NCI-H187 treated with DMSO at 0.1 percent for 48 hours (cell line): ENCODE measurements at places on chromosomes 12 and 14.
A peak's percentile ranks its signal among the peaks of the same experiment; 100 is the strongest.

DNA sequence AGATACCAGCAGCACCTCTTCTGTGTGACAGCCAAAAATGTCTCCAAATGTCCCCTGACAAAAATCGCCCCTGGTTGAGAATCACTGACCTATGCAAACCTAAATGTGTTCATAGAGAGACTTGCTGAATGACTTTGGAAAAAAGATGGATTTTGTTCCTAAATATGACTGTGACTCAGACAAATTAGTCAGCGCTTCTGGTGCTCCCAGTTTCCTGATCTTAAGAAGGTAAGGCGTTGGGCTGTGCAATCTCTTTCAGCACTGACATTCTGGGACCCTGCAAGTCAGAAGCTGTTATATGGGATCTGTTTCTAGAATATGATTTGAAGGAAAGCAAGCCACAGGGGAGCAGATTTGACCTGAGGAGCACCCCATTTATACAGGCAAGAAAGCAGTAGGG is 90.6 kb upstream of the PWP1 start:
- no peak for DNase-seq

DNA sequence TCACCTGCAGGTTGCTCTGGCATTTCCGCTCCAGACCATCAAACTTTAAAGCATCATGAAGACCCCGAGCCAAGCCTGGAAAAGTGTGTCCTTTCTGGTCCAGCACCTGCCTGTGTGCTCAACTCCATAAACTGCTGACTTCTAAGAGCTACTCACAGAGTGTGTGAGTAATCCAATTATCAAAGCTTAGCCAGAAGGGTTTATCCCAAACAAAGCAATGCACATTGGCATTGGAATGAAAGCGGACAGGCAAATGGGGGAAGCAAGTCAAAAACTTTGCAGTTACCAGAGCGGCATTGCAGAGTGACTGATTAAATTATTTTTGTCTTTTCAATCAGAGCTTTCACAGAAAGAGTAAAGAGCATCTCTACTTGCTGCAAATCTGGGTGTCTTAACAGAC is 1262.4 kb upstream of the SEL1L start:
- DNase-seq = no peak

DNA sequence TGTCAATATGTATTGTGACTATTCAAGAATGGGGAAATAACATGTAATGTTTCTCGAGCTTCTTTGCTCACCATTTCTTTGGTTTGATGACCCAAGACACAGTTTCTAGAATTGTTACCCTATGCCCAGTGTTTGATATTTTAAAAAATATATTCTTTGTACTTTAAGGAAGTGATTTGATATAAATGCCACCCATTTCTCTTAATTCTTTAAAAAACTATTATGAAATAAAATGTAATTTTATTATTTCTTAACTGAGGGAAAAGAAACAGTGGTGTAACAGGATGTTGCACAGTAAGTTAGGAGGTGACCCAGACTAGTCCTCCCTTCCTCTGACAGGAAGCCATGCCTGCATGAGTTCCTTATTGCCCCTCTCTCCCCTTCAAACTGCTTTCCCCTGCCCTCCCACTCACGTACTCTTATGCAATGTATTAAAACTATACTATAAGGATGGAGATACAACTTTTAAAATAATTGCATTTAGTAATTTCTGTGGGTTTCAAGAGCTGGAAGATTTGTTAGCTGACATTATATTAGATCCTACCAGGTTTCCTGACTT is 279.4 kb downstream of the TMTC2 start:
- no peak for DNase-seq

DNA sequence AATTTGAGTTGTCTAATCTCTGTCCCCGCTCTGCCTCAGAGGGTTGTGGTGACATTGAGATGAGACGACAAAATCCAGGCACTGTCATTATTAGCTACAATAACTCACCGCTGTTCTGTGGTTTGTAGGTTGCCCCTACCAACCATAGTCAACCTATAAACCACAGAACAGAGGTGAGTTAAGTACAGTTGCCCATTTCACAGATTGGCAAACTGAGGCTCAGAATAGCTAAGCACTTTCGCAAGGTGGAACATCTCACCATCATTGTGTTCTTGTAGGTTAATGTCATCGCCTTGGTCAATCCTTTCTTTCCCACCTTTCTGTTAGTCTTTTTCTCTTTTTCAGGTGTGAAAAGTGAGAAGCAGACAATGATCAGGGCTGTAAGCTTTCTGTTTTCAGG is 63.4 kb upstream of the LHX5 start:
- DNase-seq = no peak

DNA sequence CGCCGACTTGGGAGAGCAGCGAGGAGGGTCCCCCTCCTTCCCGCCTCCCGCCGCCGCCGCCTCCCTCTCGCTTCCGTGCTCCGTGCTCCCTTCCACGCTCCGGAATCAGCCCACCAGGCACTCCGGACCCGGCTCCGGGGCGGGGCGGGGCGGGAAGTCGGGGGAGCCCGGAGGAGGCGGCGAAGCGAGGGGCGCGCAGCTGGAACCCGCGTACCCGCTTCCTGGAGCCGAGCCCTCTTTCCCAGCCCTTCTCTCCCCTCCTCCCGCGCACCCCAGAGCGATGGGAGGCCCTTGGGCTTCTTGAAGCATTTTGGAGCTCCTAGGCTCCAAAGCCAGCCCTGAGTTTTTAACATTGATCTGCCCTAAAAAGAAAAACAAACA is at the start of gene SYNDIG1L:
Gene SYNDIG1L, minus strand, starts transcription at position 9 of the 381 bp plus-strand sequence. CDS start 16,466 bp downstream, outside the sequence.
- no peak for DNase-seq

DNA sequence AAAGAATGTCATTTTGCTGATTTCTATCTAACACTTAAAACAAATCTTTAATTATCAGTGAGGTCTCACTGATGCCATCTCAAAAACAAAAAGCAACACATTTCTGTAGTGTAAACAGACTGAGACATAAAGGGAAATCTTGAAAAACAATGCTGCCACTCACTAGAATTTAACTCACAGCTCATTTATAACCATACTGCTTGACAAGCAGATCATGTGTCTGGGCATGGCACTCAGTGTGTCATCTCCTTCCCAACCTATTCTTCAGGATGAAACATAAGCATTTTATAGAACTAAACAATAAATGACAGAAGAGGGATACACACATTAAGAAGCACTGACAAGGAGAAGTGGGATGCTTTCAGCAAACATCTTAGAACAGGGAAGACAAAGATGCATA is 22.4 kb downstream of the ATF7 start:
- DNase-seq = no peak

GRCh38 chr12:19926266-19926665 is 442.1 kb upstream of the PDE3A start:
- no peak for DNase-seq

DNA sequence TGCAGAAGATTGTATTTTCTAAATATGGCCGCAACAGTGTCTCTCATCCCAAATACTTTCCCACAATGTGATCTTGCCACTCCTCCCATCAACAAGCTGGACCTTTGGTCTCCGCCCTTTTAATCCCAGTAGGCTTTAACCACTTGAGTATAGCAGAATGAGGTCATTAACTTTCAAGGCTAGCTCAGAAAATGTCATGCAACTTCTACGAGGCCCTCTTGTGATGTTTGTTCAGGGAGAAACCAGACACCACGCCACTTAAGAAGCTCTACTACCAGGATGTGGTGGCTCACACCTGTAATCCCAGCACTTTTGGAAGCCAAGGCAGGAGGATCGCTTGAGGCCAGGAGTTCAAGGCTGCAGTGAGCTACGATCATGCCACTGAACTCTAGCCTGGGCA is 20.1 kb upstream of the OR6J1 start:
- peak; percentile 90 for DNase-seq

GRCh38 chr12:72271451-72272090 is 599 bp upstream of the TRHDE start:
- peak; percentile 30 for DNase-seq

- no peak for DNase-seq
Observed at GRCh38 chr14:80978403-80978802, 23.0 kb downstream of the TSHR start.

DNA sequence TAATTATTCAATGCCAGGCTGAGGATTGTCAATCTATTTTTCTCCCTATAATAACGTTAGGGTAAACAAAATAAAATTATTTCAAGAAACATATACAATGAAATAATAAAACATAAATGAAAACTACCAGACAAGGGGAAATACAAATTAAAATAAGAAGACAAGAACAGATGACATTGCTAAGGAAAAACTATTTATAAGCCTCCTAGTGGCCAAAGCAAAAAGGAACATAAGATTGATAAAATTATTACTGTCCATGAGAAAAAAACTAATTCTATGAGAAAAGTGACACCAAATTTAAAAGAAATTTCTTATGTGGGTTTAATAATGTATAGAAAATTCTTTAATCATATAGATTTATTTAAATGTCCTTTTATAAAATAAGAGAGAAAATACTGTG is 294.7 kb downstream of the TTC6 start:
- no peak for DNase-seq
